Hematopoietic multipotent progenitor cell treated with erythropoietin and hydrocortisone succinate and interleukin-3 and kit ligand, for 4 days (in vitro differentiated cells): ENCODE measurements at places on chromosomes 2 and 18.

DNA sequence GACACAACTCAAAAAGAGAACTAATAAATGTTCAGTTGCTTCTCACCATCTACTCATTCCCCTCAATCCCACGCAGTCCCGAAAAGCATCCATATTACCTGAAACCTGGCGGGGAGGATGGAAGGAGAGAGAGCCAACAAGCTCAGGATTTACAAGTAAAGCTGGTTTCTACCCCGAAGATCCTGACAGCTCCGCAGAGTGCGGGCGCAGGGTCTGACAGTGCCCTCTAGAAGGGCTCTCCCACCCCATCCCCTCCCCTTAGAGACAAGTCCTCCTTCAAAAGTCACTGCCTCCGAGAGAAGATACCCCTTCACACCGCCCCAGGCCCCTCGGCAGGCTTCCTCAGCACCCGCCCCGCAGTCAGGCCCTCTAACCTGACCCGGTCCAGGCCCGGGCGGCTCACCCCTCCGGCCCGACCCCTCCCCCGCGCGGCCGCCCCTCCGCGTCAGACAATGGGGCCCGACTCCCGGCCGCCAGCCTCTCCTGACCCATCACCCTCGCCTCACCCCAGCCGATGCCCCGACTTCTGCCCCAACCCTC is 550 bp downstream of the RAB1A start:
- peak; percentile 44 for DNase-seq

DNA sequence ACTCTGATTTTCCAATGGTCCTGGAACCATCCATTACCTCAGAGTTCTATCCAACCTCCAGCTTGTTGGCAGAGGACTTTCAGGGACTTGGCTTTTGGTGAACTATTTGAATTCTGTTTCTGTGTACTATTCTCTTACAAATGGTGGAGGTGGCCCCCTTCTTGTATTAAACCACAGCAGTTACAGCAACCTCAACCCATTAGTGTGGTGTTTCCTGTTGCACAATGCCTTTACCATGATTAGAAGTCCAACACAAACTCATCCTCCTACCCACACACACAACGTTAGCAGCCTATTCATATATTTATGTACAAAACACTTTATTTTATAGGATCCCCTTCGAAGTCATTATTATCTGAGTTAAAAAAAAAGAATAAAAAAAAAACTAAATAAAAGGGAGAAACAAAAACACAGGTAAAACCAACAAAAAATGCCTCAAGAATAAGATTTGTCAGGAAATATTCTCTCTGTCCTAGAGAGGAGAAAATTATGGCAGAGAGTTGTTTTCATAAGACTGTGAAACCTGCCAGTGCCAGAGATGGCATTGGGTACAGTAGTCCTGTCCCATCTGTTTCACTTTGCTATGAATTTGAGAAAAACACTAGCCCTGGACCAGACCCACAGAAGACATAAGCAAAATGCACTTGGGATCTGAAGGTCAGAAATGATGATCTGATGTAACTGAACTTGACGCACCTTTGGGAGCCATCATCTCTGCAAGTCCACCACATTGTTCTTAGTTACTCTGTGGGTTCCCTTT is 1896.0 kb upstream of the PIK3C3 start:
- peak; percentile 59 for DNase-seq

DNA sequence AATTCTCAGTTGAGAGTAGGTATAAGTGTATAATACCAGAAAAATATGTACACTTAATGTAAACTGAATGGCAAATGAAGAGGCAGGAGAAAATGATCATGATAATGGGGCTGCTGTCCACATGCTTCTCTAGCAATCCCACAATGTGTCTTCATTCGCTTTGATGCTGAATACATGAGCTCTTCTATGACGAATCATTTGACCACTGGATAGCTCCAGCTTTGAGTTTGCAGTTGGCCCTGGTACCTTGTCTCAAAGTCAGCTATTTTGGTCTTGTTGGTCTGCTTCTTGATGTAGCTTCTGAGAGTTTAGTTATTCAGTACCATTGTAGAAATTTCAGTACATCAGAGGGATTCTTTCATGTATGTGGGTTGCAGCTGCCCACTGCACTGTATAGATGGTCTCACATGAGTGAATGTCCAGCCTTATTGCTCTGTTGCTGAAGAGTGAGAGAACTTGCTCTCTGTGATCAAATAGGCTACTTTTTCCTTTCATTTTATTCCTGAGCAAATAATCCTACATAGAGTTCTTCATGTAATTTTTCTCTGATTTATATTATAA is 105.1 kb downstream of the TTC27 start:
- DNase-seq: no peak

DNA sequence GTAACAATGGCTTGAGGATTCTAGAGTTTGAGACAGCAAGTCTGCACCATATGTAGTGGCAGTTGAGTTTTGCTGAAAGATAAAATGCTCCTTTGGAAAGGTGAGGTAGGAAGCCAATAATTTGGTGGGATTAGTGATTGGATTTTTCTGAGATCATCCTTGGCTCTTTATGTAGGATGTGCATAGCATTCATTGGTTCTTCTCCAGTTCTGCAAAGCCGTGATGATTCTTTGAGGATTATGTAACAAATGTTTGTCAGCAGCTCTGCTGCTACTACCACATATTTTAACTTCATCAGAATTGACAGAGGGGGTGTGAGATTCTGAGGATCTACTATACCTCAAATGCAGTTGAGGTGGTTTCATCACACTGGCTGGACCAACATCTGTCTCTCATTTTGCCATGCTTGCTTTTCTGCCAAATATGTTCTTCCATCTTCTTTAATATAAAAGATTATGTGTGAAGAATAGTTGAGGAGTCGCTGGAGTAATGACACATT is 188.9 kb upstream of the RASGRP3 start:
- no peak for DNase-seq

GRCh38 chr18:25895518-25895917 is 194.9 kb downstream of the SS18 start:
- no peak for DNase-seq

- peak; percentile 80 for DNase-seq
These were observed 12.0 kb upstream of the CASP8 start for GRCh38 chr2:201248288-201248844.

DNA sequence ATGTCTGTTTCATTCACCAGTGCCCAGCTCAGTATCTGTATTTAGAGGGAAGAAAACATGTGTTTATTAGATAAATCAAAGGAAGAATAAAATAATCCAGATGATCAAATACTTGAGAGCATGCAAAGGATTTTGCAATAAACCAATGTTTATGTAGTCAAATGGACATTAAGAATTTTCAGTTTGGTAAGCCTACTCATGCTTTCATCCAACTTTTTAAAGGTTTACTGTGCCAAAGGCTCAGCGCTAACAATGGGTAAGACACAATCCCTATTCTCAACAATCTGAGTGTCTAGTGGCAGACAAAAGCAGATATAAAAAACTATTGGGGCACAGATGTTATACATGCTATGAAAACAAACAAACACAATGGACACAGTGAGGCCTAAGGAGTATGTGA is 26.3 kb downstream of the GRB14 start:
- no peak for DNase-seq

DNA sequence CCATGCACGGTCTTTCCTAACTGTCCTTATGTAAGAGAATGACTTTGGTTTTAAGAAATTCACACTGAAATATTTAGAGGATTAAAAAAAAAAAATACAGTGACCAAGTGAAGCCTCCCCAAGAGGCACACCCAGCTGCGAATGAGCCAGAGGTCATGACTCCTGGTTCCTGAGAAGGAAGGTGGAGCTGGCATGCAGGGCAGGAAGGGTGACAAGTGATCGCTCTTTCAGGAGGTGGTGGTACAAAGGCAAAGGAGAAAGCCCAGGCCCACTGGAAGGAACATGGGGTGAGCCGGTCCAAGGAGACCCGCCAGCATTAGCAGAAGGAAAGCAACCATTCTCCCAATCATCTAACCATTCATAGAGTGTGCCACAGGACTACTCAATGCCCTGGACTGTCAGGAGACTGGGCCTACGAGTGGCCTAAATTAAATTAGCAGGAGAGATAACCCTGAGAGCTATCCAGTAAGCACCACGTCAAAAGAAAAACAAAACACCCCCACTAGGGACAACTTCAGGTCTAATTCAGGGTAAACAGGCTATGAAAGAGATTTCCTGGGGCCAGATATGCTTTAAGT is 7.8 kb downstream of the INO80C start:
- DNase-seq: no peak

DNA sequence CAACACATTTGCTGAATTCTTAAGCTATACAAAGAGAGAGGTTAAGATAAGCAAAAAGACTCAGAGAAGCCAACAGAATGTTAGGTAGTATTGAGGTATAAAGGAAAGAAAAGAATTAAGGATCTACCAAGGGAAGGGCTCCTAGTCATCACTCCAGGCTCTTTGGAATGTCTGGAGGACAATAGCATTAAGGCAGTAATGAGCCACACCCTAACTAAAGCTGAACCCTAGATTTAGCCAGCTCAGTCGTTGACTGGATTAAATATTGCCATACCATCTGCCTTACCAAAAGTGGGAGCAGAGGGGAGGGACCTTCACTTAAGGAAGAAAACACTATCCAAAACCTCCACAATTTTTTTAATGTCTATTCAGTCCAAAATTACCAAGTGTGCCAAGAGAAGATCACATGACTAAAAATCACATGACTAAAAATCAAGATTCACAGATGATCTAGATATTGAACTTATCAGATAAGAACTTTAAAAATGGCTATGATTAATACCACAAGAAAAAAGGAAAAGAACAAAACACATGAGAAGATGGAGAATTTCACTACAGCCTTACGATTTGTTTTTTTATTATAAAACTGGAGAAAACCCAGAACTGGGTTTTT is 59.7 kb downstream of the EXOC6B start:
- no peak for DNase-seq

DNA sequence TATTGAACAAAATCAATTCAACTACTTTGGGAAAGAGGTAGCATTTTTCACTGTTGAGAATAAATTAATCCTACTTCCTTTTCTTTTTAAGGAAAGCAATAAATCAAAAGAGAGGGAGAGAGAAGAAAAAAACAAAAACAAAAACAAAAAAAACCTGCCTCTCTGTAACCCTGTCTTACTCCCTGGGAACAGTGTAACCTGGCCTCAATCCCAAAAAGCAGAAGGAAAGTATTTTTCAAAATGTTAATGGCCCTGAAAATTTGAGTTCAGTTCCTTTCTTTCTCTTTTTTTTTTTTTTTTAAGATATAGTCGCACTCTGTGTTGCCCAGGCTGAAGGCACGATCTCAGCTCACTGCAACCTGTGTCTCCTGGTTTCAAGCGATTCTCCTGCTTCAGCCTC is 35.9 kb downstream of the RHOB start:
- no peak for DNase-seq

DNA sequence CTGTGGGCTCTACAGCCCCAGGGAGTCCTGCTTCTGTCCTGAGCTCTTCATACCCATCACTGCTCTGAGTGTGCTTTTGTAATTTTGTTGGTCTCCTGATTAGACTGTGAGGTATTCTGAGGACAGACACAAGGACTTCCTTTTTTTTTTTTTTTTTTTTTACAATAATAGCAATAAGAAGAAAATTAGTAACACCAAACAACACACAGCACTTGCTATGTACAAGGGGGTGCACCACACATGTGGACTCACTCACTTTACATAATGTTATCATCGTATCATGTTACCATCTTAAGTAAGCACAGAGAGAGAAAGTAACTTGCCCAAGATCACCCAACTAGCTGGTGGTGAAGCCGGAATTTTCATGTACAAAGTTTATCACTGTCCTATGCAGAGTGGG is 34.6 kb downstream of the MBP start:
- peak; percentile 66 for DNase-seq

DNA sequence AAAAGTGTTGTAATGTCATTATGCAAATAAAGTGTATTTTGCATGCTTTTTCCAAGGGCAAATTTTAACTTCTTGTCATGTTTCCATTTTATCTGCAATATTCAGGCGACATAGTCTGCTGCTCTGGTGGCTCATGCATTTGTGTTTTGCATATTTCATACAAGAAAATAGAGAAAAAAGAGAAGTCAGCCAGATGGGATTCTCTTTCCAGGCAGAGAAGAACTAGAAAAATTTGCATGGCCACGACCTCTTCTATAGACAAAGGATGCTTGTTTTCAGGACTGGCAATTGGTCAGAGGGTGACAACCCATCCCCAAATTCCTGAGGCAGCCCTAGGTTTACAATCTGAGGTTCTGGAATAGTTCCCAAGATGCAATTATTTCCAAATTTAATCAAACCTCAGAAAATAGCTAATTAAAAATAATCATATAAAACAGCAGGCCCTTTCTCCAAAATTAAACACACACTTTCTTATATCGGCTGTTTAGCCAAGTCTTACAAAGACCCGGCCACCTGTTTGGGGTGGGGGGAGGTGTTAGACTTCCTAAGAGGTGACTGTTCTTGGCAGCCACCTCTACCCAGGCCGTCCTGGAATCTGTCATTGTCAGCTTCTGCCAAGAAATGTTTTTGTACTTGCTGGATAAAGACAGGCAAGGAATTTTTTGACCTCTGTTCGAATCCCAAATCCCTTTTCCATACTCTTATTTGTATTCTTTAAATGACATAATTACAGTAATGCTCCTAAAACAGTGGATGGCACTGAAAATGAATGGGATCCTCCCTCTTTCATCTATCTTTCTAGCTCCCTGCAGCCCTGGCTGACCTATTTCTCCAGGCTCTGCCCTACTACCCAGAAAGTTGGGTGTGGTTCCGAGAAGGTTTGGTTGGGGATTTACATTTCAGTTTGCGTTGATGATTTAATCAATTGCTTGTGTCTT is 20.8 kb upstream of the SOS1 start:
- DNase-seq: peak; percentile 92

DNA sequence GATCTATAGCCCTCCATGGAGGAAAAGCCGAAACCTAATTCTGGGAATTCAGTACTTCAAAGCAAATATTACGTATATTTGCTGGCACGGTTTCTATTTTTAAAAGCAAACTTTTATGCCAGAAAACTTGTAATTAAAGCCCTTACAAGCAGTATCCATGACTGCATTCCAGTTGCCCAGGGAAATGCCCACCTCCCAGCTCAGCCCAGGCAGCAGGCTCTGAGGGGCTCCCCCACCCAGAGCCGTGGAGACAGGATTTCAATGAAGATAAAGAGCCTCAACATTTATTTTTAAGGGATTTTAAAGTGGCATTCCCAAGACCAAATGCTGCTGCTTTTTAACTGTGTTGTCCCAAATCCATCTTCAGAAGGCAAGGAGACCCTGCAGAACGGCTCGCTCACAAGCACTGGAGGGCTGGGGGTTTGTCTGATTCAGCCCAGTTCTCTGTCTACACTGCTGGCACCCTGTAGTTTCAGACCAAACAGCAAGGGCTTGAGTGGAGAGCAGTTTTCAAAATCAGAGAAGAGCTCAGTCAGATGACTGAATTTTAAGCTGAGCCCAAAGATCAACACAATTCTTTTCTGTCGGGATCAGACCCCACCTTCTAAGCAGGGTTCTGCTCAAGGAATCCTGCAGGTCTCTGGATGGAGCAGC is 105.1 kb downstream of the KCNF1 start:
- DNase-seq: no peak
